ENCODE measurements at places on chromosomes 2 and 18.

- DNase-seq, result no peak
These were observed 117.0 kb downstream of the EN1 start for GRCh38 chr2:118730405-118730804.

DNA sequence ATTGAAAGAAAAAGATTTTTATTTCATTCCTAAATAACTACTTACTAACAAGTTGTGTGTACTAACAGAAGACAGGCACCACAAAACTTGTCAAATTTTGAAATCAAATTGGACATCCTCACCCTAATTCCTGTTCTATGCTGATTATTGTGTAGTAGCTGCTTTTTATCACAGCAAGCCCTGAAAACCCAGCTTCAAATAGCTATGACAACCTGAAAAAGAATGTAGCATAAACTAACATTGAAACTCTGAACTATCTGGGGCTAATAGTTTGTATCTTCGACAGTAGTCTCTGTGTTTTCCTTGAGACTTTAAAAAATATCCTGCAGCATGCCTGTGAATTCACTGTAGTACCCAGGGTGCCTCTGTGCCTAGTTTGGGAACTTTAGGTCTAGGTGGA, 122.6 kb downstream of the WDPCP start:
- no peak for DNase-seq

DNA sequence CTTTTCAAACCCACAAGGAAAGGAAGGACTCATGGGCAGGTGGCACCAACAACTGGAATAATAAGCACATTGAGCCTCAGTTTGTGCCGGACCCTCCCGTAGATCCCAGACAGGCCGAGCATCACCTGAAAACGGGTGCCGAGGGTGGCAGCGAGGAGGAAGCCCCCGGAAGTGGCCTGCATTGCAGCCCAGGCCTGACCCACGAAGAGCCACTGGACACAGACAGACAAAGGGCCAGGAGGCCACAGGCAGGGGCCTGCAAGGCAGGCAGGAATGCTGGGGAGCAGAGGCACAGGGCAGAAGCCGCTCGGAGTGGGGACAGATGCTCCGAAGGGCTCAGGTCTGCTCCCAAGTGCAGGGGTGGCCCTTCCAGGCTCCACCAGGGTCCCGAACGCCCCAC, 31.7 kb downstream of the MTERF4 start:
- no peak for DNase-seq

DNA sequence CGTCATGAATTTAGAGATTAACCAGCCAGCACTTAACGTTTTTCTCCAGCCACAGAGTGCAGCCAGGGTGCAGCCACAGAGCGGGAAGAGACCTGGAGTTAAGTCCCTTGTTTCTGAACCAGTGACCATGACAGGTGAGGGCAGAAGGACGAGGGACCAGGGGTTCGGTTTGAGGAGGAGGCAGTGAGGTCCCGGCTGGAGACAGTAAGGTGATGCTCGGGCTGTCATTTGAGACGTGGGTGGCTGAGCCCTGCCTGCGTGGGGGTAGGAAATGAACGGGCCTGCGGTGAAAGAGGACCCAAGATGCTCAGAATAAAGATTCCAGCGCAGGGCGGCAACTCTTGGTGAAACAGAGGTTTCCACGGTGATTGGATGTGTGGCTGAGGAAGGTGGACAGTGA, 205.9 kb downstream of the SNTG2 start:
- DNase-seq, result no peak

All from SJSA1 (cell line).